ENCODE measurements at places on chromosomes 5 and 9. TPM values are rescaled to one million over a fixed set of nuclear protein-coding genes. Genes with fewer than 3 reads are reported as not detected.

- H3K36me3 ChIP-seq: peaks cover 23% of the 10 kb centered on the region
- DNase-seq: no peak
- H3K27me3 ChIP-seq: no peaks in the 10 kb centered on the region
- peak overlapping the region; percentile 33 for H3K27ac ChIP-seq
These were observed 2.2 kb upstream of the NSMF start for GRCh38 chr9:137461316-137461662.

GRCh38 chr9:133570691-133571080 lies 36.2 kb downstream of the ADAMTSL2 start:
- H3K4me3 ChIP-seq: no peak overlapping the region
- no peak overlapping the region for H3K27ac ChIP-seq
- no peaks in the 10 kb centered on the region for H3K27me3 ChIP-seq
- H3K36me3 ChIP-seq: no peaks in the 10 kb centered on the region
- peaks cover 9% of the 10 kb centered on the region for H3K4me1 ChIP-seq

GRCh38 chr5:94498199-94498598 lies 120.2 kb downstream of the KIAA0825 start:
- H3K27me3 ChIP-seq: no peaks in the 10 kb centered on the region
- H3K27ac ChIP-seq: no peak overlapping the region
- H3K4me3 ChIP-seq: no peak overlapping the region
- no peaks in the 10 kb centered on the region for H3K4me1 ChIP-seq
- H3K36me3 ChIP-seq: no peaks in the 10 kb centered on the region

GRCh38 chr5:22076586-22076985 lies 776.6 kb downstream of the CDH12 start:
- no peaks in the 10 kb centered on the region for H3K27me3 ChIP-seq
- H3K27ac ChIP-seq: no peak overlapping the region
- no peak for DNase-seq

DNA sequence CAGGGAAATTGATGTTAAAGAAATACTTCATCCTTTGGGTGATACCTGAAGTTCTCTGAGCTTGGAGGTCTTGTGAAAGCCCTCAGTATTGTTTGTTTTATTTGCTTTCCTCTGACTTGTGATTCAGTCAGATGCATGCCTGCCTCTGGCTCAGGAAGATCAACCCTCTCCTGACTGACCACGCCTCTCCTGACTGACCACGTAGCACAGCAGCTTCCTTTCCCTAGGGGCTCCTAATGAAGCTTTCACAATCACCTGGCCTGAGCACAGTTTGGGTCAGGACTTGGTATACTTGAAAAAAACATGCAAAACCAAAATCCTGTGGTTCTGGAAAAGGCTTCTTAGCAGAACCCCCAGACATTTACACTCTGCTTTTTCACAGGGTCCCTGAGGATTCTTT lies 3.8 kb downstream of the TGFBI start:
- peaks cover 19% of the 10 kb centered on the region for H3K27me3 ChIP-seq
- peaks cover 11% of the 10 kb centered on the region for H3K36me3 ChIP-seq

GRCh38 chr5:100654895-100655294 lies 119.7 kb downstream of the FAM174A start:
- no peak for DNase-seq
- H3K4me3 ChIP-seq: no peak overlapping the region

GRCh38 chr5:138953387-138954256 lies 78.5 kb upstream of the LRRTM2 start:
- H3K27me3 ChIP-seq: no peaks in the 10 kb centered on the region
- no peak overlapping the region for H3K4me3 ChIP-seq
- DNase-seq: peak; percentile 87
- peaks cover 43% of the 10 kb centered on the region for H3K4me1 ChIP-seq
- peak overlapping the region; percentile 52 for H3K27ac ChIP-seq

Gene DAPK1
- 9.4 TPM for polyA plus RNA-seq

Gene SPINK7
- polyA plus RNA-seq: not detected
